Stimulated activated CD8-positive, alpha-beta memory T cell treated with anti-CD3 and anti-CD28 coated beads, Interleukin-2, amount 100 ng/mL, for 48 hours (primary cell): ENCODE measurements at places on chromosomes 4 and X.

GRCh38 chrX:14073556-14073955 lies 43.9 kb upstream of the GEMIN8 start:
- no peak for DNase-seq

DNA sequence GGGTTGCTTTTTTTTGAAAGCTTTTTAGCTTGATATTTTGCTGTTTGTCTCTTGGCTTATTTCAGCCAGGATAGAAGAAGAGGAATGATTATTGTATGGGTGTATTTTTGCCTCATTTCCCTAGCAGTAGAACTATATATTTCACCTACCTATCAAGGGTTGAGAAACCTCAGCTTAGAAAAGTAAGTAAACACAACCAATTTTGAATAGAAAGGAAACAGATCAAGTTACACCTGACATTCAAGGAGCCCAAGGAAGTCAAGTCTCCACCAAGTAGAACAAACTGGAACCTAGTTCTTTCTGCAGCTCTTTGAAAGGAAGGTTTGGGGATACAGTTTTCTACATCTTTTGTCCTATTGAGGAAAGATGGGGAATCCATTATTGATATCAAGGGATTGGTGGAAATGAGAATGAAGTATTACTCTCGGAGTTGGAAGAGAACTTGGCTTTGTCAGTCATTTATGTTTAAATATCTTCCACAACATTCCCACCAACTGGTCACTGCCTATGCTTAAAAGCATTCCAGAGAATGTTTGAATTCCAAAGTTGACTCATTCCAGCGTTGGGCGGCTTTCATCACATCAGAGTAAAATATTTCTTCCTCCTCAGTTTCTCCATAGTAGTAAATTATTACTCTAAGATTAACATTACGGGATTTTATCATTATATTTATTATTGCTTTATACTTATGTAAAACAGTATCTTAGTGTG lies 207.8 kb upstream of the CNKSR2 start:
- DNase-seq = no peak

DNA sequence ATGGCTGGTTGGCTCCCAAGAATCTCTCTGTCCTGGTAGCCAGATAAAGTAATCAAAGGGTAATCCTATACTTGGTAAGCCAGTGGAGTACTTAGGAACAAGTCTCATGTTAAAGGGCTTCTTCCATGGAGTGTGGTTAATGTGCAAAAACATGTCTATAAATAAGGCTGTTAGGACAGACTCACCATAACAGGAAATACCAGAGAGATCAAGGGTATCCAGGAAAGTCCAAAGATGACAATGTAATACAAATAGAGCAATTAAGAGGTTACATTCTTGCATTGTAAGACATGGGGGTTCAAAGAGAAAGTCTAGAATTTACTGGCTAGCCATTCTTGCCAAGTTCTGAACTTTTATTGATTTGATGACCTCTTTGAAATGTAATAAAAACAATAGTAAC lies 61.9 kb upstream of the ZCCHC13 start:
- DNase-seq = no peak

DNA sequence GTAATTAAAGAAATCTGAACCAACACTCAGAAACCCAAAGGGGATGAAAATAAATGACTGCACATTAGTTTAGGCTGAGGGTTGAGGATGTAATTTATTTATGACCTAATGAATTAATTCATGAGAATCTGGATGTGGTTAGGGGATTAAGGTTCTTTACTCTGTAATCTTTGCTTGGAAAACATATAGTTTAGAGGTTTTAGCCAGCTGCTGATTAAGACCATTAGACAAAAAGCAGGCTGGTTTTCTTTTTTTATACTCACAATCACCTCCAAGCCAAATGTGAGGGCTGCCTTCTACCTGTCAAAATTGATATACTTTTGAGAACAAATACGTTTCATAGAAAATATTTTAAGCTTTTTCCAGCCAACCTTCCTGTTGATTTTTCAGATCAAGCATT lies 2705.8 kb downstream of the PCDH7 start:
- no peak for DNase-seq

GRCh38 chr4:103429283-103429682 lies 231.1 kb upstream of the CENPE start:
- DNase-seq = no peak

GRCh38 chr4:158302076-158302866 lies 92.0 kb downstream of the TMEM144 start:
- no peak for DNase-seq

GRCh38 chrX:40117715-40118285 lies 20.0 kb upstream of the BCOR start:
- DNase-seq = no peak

- DNase-seq = no peak
Measured at GRCh38 chrX:18002791-18003190, 141.7 kb upstream of the RAI2 start.

DNA sequence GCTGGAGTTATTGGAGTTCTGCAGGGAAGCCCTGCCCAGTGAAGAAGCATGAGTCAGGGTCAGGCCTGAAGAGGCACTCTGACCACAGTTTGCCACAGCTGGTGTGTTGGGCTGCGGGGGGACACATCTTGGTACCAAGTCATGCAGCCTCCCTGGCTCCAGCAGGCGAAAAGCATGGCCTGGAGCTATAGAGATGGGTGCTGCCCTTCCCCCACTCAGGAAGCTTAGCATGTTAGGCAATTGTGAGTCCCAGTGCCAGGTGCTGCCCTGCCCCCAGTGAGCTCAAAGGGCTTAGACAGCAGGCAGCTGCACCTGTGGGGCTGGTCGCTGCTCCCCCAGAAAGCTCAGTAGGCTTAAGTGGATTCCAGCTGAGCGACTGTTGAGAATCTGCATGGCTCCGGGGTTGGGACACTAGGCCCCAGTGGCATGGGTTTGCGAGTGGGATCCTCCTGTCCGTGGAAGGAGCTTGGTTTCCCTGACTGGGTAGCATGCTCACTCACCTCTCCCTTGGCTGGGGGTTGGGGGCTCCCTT lies 755.5 kb downstream of the GLUD2 start:
- no peak for DNase-seq

DNA sequence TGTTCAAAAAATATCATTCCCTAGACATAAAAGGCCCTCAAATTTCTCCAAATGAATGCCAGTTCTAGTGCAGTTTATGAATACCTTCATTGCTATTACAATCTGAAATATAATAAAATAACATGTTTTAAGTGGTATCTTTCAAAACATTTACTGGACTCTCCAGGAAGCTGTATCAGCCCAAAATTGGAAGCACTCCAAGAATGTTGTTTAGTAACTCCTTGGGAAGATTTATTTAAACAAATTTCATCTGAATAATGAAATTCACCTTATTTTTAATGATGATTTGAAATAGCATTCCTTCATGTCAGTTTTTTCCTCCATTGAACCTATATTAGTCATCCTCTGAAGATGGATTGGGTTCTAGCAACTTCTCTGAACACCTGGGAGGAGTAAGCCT lies 217.2 kb upstream of the PCDH18 start:
- no peak for DNase-seq

DNA sequence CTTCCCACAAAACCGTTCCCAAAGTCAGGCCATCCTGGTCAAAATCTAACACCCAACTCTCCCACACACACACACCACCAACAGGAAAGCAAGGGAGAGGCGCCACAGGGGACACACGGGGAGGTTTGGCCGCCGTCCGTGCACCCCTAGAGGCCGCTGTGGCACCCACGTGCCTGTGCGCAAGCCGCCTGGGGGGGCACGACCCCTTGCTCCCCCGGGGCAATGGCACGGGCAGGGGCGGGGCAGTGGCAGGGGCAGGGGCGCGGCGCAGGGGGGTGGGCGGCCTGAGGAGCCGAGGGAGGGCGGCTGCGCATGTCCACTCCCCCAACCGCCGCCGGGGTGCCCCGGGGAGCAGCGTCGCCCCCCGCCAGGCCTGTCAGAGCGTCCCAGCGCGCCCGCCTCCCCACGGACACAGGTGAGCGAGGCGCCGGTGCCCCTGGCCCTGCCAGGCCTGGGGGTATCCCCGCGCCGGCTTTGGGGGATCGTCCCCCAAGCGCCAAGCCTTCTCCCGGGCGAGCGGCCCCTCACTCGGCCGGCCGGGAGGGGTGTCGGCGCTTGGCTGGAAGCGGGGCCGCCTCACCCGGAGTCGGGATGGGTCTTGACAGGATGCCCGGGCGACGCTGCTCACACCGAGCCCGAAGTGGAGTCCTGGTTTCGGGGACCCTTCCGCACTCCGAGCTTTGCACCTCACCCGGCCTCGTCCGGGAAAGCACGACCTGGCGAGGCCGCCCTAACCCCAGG lies at the start of gene ERAS:
Gene ERAS, plus strand, starts transcription at position 379 of the 741 bp plus-strand sequence. CDS start 2,611 bp downstream, outside the sequence.
- DNase-seq = no peak

GRCh38 chr4:170015285-170015684 lies 10.9 kb downstream of the MFAP3L start:
- DNase-seq = no peak

- DNase-seq = no peak
Measured at GRCh38 chr4:112885897-112886296, 163.6 kb upstream of the ANK2 start.

- DNase-seq = no peak
Measured at GRCh38 chr4:177099211-177099610, 210.5 kb upstream of the NEIL3 start.

DNA sequence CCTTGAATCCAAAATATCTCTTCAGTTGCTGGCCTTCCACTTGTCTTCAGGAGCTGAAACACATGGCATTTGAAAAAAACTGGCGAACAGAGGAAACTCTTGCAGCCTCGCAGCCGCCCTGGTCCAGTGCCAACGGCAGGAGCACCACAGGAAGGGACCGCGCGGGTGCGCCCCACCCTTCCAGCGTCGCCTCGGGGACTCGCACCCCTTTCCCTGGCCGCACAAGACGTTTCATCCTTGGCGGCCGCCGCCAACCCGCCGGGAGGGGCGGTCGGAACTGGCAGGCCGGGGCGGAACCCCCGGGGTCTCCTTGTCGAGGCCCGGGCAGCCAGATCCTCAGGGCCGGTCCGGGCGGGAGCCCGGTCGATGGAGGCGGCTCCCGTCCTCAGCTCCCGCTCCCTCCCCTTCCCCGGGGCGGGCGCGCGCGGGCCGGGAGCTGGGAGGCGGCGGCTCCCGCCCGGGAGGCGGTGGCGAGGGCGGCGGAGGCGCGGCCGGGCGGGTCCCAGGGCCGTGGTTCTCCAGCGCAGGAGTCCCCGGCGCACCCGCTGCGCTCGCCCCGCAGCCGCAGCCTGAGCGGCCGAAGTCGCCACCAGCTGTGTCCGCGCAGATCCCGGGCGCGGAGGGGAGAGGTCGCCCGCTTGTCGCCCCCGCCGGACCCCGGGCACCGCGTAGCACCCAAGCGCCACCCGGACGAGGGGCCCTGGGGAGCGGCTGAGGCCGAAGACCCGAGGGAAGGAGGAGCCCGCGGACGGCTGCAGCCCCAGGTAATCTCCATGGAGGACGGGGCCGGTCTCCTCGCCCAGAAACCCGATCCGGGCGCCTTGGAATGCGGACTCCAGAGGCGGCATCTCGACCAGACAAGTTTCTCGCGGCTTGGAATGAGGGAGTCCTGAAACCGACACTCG lies 886 bp upstream of the NDST3 start:
- no peak for DNase-seq

GRCh38 chr4:56681158-56681852 lies at the start of gene HOPX:
Gene HOPX (minus strand): TSS chr4:56681296. CDS start chr4:56657816, 23,480 bp downstream.
- DNase-seq = peak; percentile 48

- DNase-seq = no peak
Measured at GRCh38 chrX:43644124-43644701, 11.9 kb upstream of the MAOA start.

DNA sequence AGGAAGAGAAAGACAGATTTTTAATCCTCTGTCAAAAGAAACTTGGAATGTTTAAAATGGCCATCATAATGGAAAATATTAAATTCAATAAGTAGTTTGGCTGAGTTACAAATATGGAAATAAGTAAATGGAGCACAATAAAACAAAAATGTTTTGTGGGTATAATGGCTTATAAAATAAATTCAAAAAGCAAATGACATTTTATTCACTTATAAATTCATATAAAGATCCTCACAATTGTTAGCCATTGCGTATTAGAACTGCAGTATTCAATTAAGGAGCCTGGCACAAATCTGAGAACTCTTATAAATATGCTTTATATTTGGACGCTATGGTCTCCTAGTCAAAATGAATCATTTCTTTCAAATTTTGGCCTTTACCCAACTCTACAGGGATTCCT lies 339.0 kb upstream of the PABPC4L start:
- DNase-seq = no peak

DNA sequence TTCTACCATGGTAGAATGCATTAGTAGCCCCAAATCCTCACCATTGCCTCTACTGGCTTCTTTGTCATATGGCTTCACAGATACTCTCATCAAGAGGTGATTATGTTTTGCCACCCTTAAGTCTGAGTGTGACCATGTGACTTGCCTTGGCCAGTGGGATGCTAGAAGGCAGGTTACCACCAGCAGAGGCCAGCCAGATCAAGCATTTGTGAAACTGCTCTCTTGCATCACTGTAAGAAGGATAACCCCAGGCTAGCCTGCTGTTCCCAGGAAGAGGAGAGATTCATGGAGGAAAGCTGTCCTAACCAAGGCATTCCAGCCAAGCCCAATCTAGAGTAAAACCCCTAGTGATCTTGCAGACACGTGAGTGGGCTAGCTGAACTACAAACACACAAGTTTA lies 46.8 kb downstream of the USP46 start:
- no peak for DNase-seq

DNA sequence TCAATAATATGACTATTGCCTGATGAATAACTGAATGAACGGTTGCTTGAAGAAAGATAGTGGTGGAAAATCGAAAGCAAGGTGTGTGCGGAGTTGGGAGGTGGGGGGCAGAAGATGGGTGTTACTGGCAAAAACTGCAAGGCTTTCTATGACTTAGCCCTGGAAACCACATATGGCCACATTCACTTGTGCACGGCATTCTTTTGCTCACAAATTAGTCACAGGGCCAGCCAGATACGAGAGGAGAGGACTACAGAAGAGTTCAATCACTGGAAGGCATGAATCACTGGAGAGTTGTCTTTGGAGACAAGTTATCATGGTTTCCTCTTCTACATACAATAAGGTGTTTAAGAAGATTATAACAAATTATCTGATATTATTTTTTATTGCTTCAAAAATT lies 626.5 kb upstream of the CPEB2 start:
- no peak for DNase-seq

GRCh38 chr4:108094131-108094530 lies 74.6 kb downstream of the LEF1 start:
- DNase-seq = no peak
